Pericardium fibroblast (primary cell): ENCODE measurements at places on chromosomes 1 and 21. TPM values are rescaled to one million over a fixed set of nuclear protein-coding genes. Genes with fewer than 3 reads are reported as not detected.

The NUAK2 gene
- total RNA-seq: 1.9 and 4.6 TPM in 2 replicates

The TDRD5 gene
- total RNA-seq: not detected in 2 replicates

The HPDL gene
- total RNA-seq: 0.12 and 2.8 TPM in 2 replicates

The RNF186 gene
- total RNA-seq: not detected in 2 replicates

The EXO1 gene
- 0.58 and 2.1 TPM in 2 replicates for total RNA-seq

The FCRL6 gene
- not detected in 2 replicates for total RNA-seq

The LEFTY2 gene
- not detected in 2 replicates for total RNA-seq

The THEM5 gene
- not detected in 2 replicates for total RNA-seq

The SPATA46 gene
- not detected in 2 replicates for total RNA-seq

The OR10Z1 gene
- total RNA-seq: not detected in 2 replicates

The CLCA4 gene
- not detected in 2 replicates for total RNA-seq

The ERO1B gene
- total RNA-seq: 1.1 and 2.7 TPM in 2 replicates

The COL11A1 gene
- total RNA-seq: 5.6 and 46.7 TPM in 2 replicates

The USP48 gene
- 20.3 and 24.6 TPM in 2 replicates for total RNA-seq

The DFFA gene
- 21.1 and 23.6 TPM in 2 replicates for total RNA-seq

The TM2D1 gene
- total RNA-seq: 55.8 and 69.0 TPM in 2 replicates

The ZNF669 gene
- total RNA-seq: 4.8 and 9.2 TPM in 2 replicates

The OR14A2 gene
- not detected in 2 replicates for total RNA-seq

The SLAMF7 gene
- total RNA-seq: not detected in 2 replicates

The HNRNPU gene
- 149 and 171 TPM in 2 replicates for total RNA-seq

The LRRC53 gene
- total RNA-seq: not detected in 2 replicates

The ARHGEF16 gene
- 0.23 TPM in 1 of 2 replicates, not detected in the other for total RNA-seq

The APOBEC4 gene
- not detected in 2 replicates for total RNA-seq
